ENCODE measurements at places on chromosomes 5 and 9.

DNA sequence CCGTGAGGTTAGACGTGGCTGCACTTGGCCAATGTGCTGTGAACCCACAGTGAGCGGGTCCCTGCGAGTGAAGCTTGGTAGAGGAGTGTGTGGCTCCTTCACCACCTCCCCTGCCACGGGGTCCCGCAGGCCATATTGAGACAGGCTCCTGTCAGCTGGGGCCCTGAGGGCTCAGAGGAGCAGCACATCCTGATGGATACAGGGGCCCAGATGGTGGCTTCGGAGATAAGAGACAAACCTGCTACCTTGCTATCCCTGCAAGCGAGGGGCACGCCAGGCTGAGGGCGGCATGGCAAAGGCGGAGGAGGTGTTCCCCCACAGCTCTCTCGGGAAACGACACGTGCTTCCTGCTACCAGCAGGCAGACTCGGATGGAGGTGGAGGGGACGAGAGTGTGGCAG is 33.1 kb downstream of the SLC6A3 start:
- DNase-seq = no peak

GRCh38 chr9:116323571-116323970 is 170.0 kb downstream of the PAPPA start:
- no peak for DNase-seq

DNA sequence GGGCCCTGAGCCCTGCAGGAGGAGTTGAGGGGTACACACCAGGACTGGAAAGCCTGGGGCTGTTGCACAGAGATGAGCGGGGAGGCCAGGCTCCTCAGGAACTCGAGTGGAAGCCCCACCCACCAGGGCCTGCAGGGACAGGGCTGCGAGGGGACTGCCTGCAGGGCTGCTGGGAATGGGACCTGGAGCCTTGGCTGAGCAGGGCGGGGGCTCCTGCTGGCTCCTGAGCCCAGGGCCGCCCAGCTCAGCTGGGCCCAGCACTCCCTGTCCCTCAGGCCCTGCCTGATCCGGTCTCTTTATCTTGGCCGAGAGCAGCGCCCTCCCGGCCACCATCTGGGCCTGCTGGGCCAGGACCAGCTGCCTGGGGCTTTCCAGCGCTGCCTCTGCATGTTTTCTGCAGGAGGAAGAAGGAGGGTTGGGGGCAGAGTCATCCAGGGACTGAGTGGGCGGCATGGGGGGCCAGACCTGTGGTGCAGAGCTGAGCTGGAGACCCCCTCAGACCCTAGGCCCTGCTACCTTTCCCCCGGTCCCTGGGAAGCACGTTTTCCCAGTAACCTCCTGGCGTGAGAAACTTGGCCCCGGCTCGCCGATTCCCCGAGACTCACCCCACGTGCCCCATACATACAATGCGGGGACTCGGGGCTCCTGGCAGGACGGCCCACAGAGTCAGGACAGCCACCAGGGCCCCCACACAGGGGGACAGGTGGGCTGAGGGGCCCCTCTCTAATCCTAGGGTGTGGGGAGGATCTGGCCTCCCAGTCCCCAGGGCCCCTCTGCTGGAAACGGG is 9.4 kb downstream of the LCN12 start:
- no peak for DNase-seq

DNA sequence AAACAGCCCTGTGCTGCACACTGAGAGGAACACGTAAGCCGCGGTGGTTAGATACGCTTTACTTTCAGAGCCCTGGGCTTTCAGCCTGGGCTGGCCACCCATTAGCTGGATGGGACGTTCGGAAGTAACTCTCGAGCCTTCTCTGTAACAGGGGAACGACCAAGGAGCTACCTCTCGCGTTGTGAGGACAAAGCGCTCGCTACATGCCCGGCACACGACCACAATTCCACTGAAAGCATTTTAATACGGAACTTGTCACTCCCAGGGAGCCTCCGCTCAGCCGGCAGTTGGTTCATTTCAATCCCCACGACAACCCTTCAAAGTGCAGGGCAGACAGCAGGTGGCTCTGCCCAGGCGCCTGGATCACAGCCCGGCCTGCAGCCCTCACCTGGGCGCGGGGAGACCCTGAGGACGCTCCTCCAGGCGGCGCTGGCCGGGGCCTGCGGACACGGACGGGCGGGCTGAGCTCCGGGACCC is 368 bp downstream of the SURF1 start:
- DNase-seq = no peak

DNA sequence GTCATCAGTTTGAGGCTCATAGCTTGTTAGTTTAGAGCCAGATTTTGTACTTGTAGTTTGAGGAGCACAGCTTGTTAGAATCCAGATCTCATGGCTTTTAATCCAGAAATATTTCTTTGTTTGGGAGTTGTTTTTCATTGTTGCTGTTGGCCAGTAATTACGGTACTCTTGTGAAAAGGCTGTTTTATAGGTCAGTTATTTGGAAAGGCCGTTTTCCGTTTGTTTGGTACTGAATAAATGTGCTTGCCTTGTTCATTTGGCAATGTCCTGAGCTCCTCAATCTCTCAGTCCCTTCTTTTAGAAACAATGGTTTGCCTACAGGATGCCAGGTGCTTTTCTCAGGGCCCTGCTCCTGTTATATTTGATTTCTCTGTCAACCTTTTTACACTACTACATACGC is 4.5 kb upstream of the MOB3B start:
- DNase-seq = no peak

- peak; percentile 72 for DNase-seq
Measured at GRCh38 chr9:133610845-133611244, 1.7 kb upstream of the FAM163B start.

GRCh38 chr5:134138416-134139376 is 24.2 kb downstream of the TCF7 start:
- no peak for DNase-seq

GRCh38 chr5:145407300-145408047 is 427.7 kb downstream of the PRELID2 start:
- DNase-seq = no peak

DNA sequence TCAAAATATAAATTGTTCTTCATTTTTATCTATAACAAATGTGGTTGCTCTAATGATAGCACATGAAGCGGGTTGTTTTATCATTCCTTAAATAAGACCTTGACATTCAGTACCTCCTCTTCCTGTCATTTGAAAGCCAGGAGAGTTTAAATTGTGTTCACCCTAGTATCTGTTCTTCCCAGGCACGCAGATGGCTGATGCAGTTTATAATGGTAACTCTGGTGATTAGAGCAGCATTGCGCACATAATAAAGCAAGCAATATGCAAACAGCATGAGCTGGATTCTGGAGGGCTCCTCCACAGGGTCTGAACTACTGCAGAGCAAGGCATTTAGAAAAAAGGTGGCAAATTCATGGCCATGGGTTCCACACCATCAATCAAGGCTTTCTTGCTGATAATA is 307.8 kb downstream of the ENC1 start:
- DNase-seq = no peak

- DNase-seq = no peak
Measured at GRCh38 chr5:167945542-167946384, 345.7 kb upstream of the WWC1 start.

GRCh38 chr9:95188459-95188858 is 129.1 kb downstream of the FANCC start:
- no peak for DNase-seq

- no peak for DNase-seq
Measured at GRCh38 chr9:122005597-122005996, 87.5 kb downstream of the TTLL11 start.

- DNase-seq = peak; percentile 52
Measured at GRCh38 chr9:117247266-117247665, 167.6 kb downstream of the ASTN2 start.

DNA sequence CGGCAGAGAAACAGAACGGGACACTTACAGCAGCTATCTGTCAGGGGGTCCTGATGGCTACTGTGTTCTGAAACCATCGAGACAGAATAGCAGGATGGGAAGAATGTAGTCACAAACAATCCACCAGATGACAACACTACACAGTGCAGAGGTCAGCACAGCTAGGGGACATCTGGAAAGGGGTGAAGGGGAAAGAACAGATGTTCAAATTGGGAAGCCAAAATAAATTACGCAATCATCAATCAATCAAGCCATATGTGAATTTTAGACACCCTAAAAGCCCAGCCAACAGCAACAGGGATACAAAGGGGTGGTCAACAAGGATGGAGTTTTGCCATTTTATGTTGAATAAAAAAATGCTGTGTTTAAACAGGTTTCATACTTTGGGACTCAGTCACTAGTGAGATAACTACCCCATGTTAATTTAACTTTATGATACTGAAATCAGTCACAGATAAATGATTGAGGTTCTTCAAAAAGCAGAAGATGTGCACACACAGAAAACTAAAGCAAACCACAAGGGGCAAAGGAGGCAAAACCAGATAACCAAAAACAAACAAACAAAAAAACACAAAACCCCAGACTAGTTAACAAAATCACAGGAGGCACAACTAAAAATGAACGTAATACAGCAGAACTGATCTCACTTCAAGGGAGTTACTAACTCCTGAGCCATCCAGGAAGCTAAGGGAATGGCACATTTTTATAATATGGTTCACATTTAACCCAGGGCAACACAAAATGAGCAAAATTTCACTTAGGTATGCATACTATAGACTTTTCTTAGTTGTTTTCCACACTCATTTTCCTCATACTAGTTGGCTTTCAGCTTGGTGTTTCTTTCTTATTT is 65.9 kb downstream of the HABP4 start:
- no peak for DNase-seq

DNA sequence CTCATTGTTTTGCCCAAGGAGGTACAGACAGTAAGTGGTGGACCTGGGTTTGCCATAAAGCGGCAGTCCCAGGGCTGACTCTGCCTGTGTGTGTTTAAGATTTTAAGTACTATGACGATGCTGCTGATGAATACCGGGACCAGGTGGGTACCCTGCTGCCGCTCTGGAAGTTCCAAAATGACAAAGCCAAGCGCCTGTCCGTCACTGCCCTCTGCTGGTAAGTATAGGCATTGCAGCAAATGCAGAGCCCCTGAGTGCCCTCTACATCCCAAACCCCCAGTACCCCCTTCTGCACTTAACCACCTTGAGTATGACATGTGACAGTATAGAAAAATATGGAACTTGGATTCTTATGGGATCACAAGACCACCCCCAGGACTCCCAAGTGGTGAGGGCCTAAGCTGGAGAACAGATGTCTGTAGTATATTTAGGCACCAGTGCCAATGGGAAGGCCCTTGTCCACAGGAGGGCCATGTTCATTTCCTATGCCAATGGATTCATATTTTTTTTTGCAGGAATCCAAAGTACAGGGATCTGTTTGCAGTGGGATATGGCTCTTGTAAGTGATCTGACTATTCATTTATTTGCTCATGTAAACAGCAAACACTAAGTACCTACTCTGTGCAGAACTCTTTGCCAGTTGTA is 22.0 kb downstream of the ENHO start:
- peak; percentile 58 for DNase-seq

Measured in SK-N-DZ (cell line).